ENCODE measurements at places on chromosomes 5 and 9.

DNA sequence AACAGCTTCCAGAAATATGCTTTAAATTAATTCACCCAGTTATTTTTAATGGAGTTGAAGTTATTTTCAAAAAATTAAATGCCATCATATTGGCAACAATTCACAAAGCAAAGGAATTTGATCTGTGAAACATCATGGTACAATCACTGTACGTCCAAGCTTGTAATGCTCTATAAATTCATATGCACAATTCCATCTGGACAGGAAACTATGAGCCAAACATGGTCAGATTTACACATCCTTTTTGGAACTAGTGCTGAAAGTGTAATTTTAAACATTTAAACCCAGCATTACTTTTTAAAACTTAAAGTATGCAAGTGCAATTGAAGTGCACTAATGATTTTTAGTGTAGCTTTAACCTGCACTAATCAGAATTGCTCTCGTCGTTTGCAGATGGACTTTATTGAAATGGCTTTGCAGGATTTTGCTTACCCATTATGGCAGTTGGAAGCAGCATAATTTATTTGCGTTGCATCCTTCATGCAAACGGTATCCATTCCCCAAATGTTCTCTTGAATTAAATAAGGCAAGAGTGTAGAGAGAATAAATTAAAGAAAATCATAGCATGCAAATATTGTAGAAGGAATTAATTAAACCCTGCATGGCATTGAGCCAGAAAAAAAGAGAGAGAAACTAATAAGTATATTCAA, 21.0 kb upstream of the OR13F1 start:
- no peak for DNase-seq

GRCh38 chr9:132919614-132920268, 24.7 kb downstream of the TSC1 start:
- DNase-seq: no peak

DNA sequence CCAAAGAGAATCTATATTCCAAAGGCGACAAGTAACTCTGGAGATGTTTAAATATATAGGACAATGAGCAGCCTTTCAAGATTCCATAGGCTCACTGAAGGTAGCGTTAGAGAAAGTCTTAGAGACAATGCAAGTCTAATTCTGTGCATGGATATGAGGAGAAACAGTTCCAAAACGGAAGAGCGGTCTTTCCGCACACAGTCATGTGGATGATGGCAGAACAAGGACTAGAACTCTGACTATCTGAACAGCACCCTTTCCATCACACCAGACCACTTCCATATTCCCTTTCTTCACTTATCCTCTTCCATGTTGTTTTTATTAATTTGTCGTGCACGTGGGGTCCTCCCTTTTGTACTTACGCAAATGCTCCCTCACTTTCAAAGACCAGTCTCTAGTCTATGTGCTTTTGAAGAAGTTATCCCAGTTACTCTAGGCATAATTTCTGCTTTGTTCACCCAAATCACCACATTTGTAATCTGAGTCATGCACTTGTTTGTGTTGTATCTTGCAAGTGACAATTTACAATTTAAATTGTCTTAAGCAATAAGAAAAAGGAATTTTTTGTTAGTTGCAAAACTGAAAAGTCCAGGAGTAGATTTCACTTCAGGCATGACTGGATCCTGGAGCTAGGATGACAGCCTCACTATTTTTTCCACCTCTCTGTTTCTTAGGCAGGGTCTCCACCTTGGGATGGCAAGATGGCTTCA, 116.0 kb upstream of the ADRA1B start:
- no peak for DNase-seq

- peak; percentile 87 for DNase-seq
Observed at GRCh38 chr9:16119261-16120230, 566.7 kb downstream of the CCDC171 start.

DNA sequence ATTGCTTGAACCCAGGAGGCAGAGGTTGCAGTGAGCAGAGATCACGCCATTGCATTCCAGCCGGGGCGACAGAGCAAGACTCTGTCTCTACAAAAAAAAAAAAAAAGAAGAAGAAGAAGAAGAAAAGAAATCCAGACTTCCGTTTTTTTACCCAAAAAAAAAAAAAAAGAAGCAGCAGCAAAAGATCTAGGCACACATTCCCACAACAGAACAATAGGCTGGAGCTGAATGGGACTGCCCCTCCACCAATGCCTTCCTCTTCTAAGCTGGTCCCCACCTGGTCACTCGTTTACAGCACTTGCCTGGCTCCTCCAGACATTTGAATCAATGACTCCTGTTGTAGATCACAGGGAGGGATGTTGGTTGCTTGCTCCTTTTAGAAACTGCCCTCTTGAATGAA, 1.6 kb upstream of the LMAN2 start:
- DNase-seq: no peak

DNA sequence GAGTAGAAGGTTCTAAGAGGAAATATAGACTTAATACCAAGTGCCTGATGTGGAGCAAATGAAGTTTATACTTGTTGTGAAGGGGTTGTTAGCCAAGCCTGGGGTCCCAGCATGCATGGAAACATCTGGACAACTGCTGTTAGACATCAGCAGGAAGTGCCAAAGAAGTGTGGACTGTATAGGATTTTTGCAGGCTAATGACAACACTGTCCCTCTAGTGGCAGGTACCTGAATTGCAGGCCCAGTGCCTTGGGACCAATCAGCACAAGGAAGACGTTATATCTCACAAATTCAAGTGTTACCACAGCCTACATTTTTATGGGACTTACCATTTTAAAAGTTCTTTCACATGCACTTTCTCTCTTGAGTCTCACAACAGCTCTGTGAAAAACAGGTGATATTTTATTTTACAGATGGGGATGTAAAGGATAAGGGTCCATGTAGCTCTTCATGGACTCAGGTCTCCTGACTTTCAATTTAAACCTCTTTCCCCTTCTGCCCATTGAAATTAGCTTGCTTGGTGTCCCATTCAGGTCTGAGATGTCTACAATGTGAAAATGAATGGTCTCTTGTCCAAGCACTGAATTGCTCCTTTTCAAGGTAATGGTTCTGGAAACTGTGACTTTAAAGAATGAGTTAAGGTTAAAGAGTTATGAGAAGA, 89.0 kb upstream of the MAP1B start:
- DNase-seq: peak; percentile 76

DNA sequence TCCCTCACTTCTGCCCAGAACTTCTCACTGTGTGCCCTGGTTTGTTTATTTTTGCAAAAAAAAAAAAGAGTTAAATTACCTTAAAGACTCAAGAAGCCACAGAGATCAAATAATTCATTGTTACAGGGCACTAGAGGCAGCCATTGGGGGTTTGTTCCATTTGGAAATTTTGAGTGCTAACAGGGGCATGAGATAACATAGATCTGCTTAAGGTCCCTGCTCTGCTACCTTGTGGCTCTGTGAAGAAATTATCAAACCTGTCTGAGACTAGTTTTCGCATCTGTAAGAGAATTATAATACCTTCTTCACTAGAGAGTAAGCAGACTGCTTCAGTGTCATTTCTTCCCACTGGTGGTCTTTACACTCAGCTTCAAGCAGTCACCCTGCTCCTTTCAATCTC, 394 bp downstream of the TLR4 start:
- DNase-seq: no peak

DNA sequence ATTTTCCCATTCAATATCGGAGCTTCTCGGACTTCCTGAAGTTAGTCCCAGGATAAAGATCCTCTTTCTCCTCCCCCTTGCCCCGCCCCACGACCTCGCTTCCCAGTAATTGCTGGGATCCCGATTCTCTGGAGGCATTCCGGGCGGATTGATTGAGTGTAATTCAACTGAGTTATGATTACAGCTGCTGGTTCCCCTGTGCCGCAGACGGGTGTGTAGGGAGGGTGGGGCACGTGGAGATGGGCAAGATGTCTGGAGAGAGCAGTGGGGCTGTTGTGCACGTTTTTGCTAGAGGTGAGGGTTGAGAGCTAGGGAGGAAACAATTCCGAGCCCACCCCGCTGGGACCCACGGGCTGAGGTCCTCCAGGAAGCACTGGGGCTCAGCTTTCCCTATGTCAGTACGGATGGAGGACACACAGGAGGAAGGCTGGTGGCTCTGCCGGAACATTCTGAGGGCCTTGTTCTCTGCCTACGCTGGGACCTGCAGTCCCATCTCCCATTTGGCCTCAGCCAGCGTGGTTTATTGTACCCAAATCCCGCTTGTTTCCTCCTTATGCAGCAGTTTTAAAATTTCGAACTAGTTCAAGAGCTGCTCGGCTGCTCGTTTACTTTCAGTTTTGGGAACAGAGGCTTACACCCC, 2.4 kb upstream of the DMRT2 start:
- no peak for DNase-seq

Data from brain microvascular endothelial cell (primary cell).